Fibroblast of lung (primary cell): ENCODE measurements at places on chromosomes 16 and 17. TPM values are rescaled to one million over a fixed set of nuclear protein-coding genes. Genes with fewer than 3 reads are reported as not detected.

The MRPL58 gene
- total RNA-seq, result 26.5 and 35.2 TPM in 2 replicates

The ACE gene
- total RNA-seq, result 2.5 and 2.6 TPM in 2 replicates

The CNGB1 gene
- total RNA-seq, result not detected in 2 replicates

The TBL3 gene
- 20.0 and 23.9 TPM in 2 replicates for total RNA-seq

The KSR1 gene
- 7.4 and 10.1 TPM in 2 replicates for total RNA-seq

The THUMPD1 gene
- total RNA-seq, result 54.3 and 72.9 TPM in 2 replicates

The CCL8 gene
- total RNA-seq, result 0.26 and 0.50 TPM in 2 replicates

The GPRC5B gene
- 4.5 and 6.4 TPM in 2 replicates for total RNA-seq

The KRTAP9-2 gene
- not detected in 2 replicates for total RNA-seq

The FCSK gene
- total RNA-seq, result 11.8 and 13.5 TPM in 2 replicates

The HOXB5 gene
- total RNA-seq, result 1.0 and 2.1 TPM in 2 replicates

The FBXO31 gene
- total RNA-seq, result 38.5 and 40.3 TPM in 2 replicates

The RANGRF gene
- total RNA-seq, result 12.1 and 15.4 TPM in 2 replicates
